Suppressor macrophage treated with lipopolysaccharide for 4 hours (primary cell): ENCODE measurements at places on chromosomes 5 and 9.
A peak's percentile ranks its signal among the peaks of the same experiment; 100 is the strongest.

DNA sequence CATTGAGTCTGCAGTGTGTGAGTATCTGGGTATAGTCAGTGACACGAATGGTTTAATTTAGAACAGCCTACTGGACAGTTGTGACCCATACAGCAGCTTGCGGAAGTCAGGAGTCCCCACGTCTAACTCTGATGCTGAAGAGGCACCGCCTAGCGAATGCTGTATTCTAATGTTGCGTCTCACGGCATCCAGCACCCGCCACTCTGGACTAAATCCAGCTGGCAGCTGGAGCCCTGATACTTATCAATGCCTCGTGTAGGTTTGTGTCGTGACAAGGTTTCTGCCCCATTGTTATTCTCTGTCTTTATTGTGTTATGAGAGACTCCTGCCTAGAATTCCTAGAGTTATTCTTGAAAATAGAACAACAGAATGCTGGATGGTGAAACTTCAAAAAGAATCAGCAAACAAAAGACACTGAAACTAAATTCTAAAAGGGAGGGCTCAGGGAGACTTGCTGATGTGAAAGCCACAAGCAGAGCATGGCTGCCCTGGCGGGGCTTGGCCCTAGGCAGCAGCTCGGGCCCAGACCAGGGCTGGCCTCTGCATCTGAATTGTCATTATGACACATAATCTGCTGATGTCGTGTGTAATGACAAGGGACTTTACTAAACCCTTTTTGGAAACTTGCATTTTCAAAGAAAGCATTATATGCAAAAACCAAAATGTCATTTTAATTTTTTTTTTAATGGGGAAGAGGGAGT, 123.5 kb upstream of the ICE1 start:
- DNase-seq, result no peak

- DNase-seq, result no peak
These were observed 153.1 kb downstream of the SNCAIP start for GRCh38 chr5:122465031-122465577.

- no peak for DNase-seq
These were observed 16.7 kb downstream of the HMHB1 start for GRCh38 chr5:143828710-143829109.

- no peak for DNase-seq
These were observed 81.3 kb upstream of the ELAVL2 start for GRCh38 chr9:23907343-23907742.

GRCh38 chr9:135750786-135751185, 48.8 kb downstream of the KCNT1 start:
- DNase-seq, result no peak

GRCh38 chr9:77847059-77847499, 184.5 kb downstream of the GNAQ start:
- no peak for DNase-seq

DNA sequence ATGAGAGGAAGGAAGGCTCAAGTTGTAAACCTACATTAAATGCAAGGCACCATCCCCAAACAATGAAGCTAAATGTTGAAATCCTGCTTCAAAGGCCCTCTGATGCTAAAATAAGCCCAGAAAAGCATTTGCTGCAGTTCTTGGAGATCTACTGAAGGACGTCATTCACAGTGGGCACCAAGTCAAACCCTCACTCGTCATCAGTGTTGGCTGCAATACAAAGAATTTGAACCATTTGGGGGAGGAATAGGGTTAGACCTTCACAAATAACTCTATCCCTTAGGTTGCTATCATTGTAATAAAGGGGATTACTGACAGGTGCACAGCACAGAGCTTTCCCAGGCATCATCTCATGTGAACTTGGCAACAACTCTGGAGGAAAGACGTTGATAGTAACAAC, 9.3 kb upstream of the MEGF9 start:
- no peak for DNase-seq

DNA sequence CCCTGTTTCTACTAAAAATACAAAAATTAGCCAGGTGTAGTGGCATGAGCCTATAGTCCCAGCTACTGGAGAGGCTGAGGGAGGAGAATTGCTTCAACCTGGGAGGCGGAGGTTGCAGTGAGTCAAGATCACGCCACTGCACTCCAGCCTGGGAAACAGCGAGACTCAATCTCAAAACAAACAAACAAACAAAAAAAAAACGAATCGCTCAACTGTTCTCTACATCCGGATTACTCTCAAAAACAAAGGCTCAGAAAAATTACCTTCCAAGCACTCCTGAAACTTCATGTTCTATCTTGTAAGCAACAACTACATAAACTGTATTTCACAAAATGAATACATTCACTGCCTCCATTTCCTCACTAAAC, 14.0 kb downstream of the UBAP2 start:
- no peak for DNase-seq

DNA sequence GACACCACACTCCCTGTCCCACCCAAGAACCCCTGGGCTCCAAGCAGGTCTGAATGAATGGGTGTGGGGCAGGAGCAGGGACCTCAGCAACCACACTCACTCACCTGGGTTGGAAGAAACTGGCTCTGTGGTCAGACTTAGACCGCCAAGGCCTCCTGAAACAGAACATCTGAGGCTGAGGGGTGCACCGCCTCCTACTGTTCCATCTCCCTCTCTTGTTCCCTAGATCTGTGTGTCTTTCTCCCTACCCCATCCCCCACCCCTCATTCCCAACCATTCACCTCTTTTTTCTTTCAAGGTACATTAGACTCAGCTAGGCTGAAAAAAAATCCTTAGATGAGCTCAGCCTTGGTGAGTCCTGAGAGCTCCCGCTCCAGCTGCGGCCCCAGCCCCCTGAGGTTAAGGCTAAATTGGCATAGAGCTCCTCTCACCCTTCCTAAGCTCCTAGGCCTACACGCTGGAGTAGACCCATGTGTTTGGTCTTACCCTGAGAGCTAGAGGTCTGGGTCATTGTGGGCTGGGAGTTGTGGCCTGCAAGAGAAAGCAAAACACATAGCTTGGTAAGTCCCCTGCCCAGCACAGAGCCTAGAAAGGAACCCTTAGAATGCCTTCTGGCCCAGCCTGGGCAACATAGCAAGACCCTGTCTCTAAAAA, 4.8 kb downstream of the ECSCR start:
- no peak for DNase-seq

- DNase-seq, result no peak
These were observed 24.9 kb downstream of the HMGCS1 start for GRCh38 chr5:43288269-43288831.

DNA sequence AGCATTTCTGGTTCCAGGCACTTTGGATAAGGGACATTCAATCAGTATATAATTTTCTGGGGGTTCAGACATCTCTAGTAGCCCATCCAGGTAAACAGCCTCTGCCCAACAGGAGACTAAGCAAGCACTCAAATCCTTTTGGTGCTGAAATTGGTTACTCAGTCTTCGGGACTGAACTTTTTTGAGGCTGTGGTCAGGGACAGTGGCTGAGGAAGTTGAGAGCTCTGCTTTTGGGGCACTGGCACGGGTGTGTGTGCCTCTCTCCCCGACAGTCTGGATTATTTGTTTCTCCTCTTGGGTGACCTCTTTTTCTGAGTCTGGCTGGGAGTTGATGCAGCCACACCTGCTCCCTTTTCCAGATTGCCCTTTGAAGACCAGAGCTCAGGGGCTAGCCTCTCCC, 47.6 kb downstream of the ACER2 start:
- no peak for DNase-seq

DNA sequence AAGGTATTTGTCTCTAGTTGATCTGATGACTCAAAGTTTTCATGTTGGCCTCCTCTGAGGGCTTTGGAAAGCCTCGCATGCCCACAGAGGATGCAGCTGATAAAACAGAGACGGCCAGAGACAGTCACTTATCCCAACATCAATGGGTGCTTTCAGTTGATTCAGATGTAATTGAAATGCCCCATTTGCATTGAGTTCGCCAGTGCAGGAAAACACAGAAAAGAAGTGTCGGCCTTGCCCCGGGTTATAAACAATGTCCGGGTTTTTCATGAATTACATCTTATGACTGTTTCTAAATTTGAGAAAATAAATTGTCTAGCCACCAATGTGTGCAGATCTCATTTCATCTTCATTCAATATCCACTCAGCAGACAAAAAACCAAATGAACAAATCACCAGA, 42.2 kb upstream of the ICE1 start:
- DNase-seq, result no peak

GRCh38 chr9:129100383-129101169, 10.0 kb downstream of the CRAT start:
- no peak for DNase-seq

DNA sequence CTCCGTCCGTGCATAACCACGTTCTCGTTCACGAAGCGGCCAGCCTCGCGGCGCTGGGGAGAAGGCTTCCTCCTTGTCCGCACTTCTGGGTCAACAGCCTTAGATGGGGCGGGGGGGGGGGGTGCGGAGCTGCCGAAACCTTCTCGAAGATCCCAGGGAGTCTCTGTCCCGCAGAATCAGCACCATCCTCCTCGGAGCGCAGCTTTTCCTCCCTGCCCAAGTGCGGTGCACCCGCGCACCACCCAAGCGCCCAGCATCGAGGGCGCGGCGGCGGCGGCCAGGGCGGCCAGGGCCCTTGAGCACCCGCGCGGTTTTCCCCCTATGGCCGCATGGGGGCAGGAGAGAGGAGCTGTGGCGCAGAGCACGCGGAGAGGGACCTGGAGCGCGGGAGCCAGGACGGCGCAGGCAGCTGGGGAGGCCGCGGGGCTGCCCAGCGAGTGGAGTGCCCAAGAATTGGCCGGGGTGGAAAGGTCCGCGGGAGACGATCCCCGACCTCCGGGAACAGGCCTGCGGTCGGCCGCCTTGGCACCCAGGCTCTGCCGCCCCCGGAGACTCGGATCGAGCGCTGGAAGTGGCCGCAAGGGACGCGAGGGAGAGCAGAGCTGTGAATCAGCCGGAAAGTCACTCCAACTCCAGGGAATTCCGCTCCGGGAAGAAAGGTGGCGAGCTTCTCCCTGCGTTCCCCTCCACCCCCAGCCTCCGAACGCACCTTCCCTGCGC, 43.1 kb downstream of the TMEM174 start:
- DNase-seq, result peak; percentile 73

DNA sequence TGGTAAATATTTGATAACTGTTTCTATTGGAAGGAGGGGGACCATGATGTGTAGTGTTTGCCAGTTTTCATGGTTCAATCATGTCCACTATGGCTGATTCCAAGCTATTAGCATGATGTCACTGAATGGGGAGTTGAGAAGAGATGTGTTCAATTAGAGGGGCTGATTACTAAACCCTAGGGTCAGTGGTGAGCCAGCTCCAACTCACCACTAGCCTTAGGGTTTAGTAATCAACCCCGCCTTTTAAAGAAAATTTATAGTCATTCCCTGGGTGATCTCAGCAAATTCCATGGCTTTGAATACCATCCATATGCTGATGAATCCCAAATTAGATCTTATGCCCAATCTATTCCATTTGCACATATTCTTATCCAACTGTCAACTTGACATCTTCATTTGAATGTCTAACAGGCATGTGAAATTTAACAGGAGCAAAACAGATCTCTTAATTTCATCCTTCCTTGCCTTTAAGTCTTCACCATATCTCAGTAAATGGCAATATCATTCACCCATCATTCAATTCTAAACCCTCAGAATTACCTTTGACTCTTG, 98.8 kb downstream of the GCNT1 start:
- no peak for DNase-seq

DNA sequence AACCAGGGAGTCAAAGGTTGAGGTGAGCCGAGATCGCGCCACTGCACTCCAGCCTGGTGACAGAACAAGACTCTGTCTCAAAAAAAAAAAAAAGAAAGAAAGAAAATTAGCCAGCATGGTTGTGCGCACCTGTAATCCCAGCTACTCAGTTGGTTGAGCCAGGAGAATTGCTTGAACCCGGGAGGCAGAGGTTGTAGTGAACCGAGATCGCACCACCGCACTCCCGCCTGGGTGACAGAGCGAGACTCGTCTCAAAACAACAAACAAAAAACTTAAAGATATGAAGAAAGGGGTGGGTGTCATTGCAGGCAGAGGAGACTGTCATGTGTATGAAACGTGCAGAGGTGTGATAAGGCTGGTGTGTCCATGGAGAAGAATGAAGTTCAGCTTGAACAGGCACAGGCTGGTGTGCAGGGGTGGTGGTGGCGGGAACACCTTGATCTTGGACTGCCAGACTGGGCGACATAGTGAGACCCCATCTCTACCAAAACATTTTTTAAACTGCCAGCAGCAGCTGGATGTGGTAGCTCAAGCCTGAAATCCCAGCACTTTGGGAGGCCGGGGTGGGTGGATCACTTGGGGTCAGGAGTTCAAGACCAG, 69.6 kb downstream of the UGCG start:
- no peak for DNase-seq

DNA sequence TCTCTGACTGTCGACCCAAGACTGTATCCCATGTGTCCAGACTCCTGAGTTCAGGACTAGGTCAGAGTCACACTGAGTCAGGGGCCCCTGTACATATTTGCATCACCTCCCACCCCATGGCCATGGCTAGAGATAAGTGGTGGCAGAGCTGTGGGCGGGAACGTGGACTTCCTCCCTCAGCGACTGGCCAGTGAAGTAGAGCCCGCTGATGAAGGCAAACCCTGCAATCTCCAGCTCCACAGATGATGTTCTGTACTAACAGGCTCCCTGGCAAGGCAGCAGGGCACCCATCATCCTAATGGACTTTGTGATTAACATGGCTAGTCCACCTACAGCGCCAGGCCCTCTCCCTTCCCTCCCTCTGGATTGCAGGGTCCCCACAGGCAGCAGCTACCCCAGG, 110.5 kb upstream of the LRRTM2 start:
- peak; percentile 9 for DNase-seq

DNA sequence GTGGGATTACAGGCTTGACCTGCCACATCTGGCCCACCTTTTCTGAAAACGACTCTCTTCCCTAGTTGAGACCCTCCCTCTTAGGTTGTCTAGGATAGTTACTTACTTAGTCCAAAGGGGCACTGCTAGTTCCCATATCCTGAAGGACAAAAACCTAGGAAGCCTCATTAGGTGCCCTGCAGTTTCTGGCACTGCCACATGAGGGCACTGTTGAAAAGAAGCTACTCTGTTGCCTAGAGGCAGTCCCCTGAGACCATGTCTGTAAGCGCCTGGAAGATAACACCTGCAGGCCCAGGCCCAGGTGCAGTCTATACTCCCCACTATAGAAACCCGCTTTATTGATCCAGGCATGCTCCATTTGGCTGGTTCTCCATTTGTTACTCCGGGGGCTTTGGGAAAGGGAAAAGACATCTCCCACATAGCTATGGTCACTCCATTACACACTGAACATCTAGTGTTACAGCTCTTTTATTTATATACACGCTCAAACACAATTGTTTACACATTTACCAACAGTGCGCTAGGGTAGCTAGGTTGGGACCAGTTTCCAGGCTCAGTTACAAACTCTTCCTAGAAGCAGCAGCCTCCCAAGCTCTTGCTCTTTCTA, 73.4 kb upstream of the PPARGC1B start:
- peak; percentile 67 for DNase-seq

- no peak for DNase-seq
These were observed 5.3 kb downstream of the ASPN start for GRCh38 chr9:92476962-92477361.
